Thymus (tissue), 14 donors: ENCODE measurements at places on chromosomes 13 and 19. TPM values are rescaled to one million over a fixed set of nuclear protein-coding genes. Genes with fewer than 3 reads are reported as not detected.

DNA sequence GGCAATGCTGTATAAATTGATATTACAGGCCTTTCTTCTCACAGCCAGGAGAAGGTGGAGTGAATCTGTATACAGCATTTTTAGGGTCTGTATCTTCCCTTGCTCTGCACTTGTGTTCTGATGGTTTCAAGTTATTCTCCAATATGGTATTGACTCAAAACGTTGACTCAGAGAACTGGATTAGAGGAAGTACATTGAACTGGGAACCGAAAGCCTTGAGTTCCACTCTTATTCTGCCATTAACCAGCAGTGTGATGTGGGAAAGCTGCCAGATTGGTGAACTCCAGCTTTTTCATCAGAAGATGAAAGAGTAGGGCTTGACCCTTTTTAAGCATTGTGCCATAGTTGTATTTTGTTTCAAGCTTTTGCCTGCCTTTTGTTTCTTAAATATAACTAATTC is 167.7 kb downstream of the SPRY2 start:
- no peak for DNase-seq
- H3K4me3 ChIP-seq: no peak overlapping the region
- no peak overlapping the region for H3K27ac ChIP-seq
- H3K4me1 ChIP-seq: no peaks in the 10 kb centered on the region
- no peaks in the 10 kb centered on the region for H3K36me3 ChIP-seq
- H3K27me3 ChIP-seq: no peaks in the 10 kb centered on the region

GRCh38 chr13:29573190-29573589 is 22.3 kb downstream of the SLC7A1 start:
- H3K4me3 ChIP-seq: no peak overlapping the region
- no peaks in the 10 kb centered on the region for H3K36me3 ChIP-seq
- peaks cover 10% of the 10 kb centered on the region for H3K4me1 ChIP-seq
- no peaks in the 10 kb centered on the region for H3K27me3 ChIP-seq
- DNase-seq: no peak
- H3K27ac ChIP-seq: no peak overlapping the region

Gene ZNF491
- 3.5 TPM for polyA plus RNA-seq

Gene FGF14
- 0.05 TPM for polyA plus RNA-seq

DNA sequence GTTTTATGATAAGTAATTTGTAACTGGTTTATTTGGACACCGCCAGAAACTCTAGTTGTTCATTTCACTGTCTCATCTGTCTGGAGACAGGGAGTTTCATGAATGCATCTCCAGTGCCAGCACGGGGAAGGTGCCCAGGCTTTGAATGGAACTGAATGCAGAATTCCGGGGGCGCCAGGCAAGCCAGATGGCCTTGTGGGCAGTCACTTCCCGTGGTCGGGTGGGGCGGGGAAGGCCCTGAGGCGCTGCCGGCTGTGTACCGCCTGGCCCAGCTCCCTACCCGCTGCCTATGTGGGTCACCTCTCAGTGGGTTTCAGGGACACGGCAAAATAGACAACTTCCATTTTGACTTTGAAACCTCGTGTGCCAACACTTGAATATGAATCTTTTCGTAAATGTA is 28.8 kb upstream of the MCF2L start:
- peaks cover 44% of the 10 kb centered on the region for H3K27me3 ChIP-seq
- no peak for DNase-seq
- no peaks in the 10 kb centered on the region for H3K36me3 ChIP-seq
- no peak overlapping the region for H3K27ac ChIP-seq

Gene ZNF441
- 9.0 TPM for polyA plus RNA-seq
